ENCODE measurements at places on chromosomes 11 and 22. TPM values are rescaled to one million over a fixed set of nuclear protein-coding genes. Genes with fewer than 3 reads are reported as not detected.

The PNPLA3 gene
- 10.8 TPM for total RNA-seq

The DNAJB7 gene
- not detected for total RNA-seq

The VSIG2 gene
- total RNA-seq = 0.18 TPM

DNA sequence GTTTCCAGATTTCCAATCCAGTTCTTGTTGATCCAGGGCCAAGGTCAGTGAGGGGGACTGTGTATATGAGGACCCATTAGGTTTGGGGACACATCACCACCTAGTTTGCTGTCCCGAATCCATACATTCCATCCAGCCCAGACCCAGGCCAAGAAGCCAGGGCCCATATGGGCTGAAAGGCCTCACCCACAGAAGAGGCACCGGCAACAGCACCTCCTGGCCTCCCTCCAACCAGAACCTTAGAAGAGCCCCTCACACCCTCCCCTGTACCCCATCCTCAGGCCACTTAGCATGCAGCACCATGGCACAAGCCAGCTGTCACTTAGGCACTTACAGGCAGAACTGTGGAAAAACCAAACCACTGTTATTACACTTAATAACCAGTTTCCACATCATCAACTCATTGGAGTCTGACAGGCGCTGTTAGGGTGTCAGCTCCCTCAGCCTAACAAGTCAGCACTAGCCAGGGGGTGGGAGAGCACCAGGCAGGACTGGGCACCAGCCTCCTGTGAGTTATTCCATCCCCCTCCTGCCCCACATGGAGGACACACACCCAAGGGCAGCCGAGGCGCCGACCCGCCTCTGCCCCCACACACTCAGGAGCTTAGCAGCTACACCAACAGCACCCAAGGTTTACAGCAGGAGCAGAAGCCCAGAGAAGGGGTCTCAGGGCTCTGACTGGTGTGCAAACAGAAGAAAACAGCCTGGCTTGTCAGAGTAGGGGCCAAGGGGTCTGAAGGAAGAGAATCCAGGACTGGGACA lies 132.0 kb downstream of the BUD13 start:
- no peak overlapping the region for H3K4me3 ChIP-seq
- no peaks in the 10 kb centered on the region for H3K4me1 ChIP-seq
- H3K27ac ChIP-seq = no peak overlapping the region
- H3K36me3 ChIP-seq = no peaks in the 10 kb centered on the region
- H3K27me3 ChIP-seq = no peaks in the 10 kb centered on the region
